Stimulated activated CD4-positive, alpha-beta T cell treated with anti-CD3 and anti-CD28 coated beads, TNF-alpha, amount 100 ng/mL, for 24 hours (primary cell): ENCODE measurements at places on chromosomes 6 and 20.

DNA sequence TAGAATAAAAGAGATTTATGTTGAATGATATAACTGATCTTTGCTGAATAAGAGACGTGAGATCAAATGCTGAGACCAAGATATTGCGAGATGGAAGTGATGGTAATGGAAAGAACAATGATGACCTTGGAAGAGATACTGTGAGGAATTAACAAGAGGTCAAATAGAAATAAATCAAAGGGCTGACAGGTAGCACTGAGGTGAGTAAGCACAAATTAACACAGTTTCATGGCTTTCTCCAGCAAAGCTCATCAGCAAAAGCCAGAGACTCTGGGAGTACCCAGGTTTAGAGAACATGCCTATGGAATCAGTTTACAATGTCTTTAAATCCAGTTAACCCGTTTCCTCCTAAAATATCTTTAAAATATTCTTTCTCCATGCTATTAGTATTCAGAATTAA lies 53.3 kb downstream of the POU3F2 start:
- DNase-seq = no peak

GRCh38 chr20:10513061-10513460 lies 78.0 kb downstream of the SLX4IP start:
- DNase-seq = no peak

- no peak for DNase-seq
Measured at GRCh38 chr6:44867571-44868334, 460.4 kb upstream of the RUNX2 start.

GRCh38 chr6:136548582-136549299 lies 1.5 kb downstream of the MAP7 start:
- DNase-seq = no peak

DNA sequence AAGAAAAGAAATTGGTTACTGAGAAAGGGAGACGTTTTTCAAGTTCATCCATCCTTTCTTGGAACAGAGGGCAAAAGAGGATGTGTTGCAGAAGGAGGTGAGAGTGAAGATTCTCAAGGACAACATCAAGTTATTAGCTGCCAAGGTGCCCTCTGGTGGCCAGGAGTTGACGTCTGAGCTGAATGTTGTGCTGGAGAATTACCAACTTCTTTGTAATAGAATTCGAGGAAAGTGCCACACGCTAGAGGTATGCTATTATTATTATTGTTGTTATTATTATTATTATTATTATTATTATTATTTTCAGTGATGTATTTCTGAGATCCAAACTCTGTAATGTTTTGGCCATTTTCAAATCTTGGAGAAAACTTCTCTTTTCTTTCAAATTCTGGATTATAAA lies 197.0 kb downstream of the UTRN start:
- peak; percentile 72 for DNase-seq

DNA sequence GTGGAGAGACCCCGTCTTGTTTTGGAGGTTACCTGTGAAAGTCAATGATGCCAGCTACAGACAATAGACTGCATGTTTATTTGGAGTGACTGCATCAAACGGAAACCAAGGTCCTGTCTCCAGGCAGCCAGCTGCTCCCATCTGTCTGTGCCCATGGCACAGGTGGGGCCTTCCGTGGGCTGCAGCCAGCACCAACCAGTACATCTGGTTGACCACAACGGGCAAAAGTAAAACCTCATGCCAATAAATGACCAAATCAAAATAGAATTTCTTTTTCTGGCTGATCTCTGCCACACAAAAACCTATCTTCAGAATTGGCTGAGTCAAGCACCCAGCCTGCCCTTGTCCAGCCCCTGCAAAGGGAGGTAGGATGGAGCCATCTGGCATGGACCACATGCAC lies 33.5 kb downstream of the DLL1 start:
- DNase-seq = no peak

DNA sequence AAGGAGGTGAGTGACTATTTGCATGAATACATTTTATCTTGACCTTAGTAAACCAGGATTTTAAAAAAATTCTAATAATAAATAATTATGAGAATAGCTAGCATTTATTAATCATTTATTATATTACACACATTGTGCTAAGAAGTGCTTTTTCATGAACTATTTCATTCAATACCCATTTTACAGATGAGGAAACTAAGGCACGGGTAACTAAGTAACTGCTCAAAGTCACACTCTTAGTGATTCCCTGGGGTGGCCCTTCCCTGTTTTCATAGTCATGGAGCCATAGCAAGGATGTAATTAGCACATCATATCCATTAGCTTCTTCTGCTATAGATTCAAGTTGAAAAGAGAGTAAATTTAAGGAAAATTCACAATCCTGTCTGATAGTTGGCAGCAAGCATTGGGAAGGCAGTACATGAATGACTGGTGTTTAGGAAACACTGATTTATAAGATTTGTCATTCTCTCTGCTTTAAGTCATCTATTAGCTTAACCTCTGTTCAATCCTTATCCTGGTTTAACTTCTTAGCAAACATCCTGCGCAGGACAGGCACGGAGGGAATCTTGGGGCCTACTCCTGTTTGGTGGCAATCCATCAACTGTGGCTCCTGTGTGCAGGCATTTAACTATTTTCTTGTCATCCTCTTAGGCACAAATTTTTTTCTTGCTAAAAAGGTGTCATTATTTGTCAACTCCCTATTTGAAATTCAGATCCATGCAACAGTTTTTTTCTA lies 68.3 kb downstream of the RIN2 start:
- no peak for DNase-seq

GRCh38 chr6:19368511-19368910 lies 468.7 kb upstream of the ID4 start:
- DNase-seq = no peak

- DNase-seq = no peak
Measured at GRCh38 chr20:41669708-41670263, 51.6 kb upstream of the CHD6 start.

GRCh38 chr6:92715991-92716390 lies 703.4 kb downstream of the EPHA7 start:
- DNase-seq = no peak

GRCh38 chr6:52595000-52595795 lies 18.3 kb upstream of the TRAM2 start:
- no peak for DNase-seq

DNA sequence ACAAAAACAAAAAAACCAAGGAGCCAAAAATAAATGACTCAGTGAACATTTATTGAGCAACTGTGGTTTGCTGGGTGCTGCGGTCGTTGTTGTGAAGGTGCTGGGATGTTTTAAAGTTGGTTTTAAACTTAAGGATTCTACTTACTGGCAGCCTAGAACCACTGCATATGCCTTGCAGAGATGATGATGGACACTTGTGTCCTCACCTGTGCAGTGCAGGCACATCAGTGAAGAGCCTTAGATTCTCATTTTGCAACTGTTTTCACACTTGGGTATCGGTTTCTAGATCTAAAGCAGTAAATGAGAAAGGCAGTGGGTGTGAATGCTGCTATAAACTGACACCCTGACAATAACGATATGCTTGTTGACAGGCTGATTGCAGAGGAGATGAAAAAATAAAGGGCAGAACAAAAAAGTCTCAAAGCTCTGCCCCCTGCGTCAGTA lies 68.8 kb downstream of the UTRN start:
- no peak for DNase-seq

DNA sequence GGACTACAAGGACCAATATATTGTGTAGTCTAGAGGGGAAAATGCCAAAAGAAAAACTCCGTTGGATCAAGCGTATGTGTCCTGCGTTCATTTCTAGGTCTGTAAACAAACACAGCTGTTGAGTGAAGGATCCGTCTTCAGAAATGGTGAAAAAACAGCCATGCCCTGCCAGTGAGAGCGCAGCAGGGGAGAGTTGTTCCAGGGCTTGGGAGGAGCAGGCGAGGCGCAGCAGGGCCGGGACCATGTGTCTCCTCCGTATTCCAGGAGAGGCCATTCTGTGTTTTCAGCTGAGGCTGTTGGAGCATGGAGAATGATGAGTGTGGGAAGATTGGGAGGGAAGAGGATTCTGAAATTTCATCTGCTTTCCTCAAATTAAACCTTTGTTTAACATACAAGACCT lies 38.0 kb downstream of the BMP6 start:
- DNase-seq = no peak

- no peak for DNase-seq
Measured at GRCh38 chr6:87920245-87920644, 127.4 kb upstream of the SPACA1 start.

DNA sequence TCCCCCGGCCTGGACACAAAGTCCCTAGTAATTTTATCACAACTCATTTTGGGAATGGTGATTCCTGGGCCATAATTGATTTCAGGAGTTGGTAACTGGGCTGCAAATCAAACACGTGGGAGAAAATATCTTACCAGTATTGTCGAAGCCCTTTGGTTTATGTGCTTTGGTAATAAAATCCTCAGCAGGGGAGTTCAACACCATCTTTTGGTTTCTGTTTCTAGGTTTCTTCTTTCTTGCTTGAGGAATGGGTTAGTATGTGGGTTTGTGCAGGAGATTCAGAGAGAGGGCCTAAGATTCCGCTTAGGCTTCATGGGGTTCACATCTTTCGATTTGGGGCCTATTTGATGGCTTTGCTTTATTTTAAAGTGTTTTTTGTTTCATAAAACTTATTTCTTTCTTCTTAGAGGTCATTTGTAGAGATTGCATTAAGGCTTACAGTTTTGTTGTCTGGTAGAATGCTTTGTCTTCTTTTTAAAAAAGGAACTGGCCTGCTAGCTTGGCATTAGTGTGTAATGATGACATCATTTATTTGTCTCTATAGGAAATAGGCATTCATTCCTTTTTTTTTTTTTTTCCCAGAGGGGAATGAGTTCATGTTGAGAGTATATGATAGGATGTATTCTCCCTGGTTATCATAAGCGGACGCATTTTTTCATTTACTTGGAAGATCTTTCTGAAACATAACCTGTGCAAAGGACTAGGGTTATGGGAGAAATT lies 45.8 kb downstream of the CYP24A1 start:
- DNase-seq = no peak

GRCh38 chr6:143966312-143966711 lies 41.7 kb downstream of the PLAGL1 start:
- no peak for DNase-seq

GRCh38 chr6:66771626-66772025 lies 1064.6 kb upstream of the EYS start:
- DNase-seq = no peak

DNA sequence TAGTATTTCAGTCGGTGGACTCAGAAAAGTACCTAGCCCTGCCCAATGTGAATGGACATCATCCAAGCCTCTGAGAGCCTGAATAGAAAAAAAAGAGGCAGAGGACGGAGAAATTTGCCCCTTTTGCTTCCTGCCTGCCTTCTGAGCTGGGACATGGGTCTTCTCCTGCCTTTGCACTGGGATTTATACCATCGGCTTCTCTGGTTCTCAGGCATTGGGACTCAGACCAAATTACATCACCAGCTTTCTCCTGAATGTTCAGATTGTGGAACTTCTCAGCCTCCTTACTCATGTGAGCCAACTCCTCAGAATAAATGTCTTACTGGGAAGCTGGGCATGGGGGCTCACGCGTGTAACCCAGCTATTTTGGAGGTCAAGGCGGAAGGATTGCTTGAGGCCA lies 19.8 kb downstream of the KCNB1 start:
- no peak for DNase-seq

DNA sequence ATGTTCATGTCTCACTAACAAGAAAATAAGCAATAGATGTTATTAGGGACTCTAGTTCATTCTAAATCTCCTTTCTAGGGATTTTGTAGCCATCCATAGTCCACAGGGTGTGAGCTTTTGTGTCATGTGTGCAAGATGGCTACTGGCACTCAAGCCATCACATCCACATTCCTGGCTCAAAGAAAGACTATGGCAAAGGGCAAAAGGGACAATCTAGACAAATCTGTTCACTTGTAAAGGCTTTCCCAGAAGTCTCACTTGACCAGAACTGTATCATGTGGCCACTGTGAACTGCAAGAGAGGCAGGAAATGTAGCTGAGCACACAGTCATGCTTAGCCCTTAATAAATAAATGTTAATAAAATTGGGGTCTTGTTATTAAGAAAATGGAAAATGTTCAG lies 212.6 kb upstream of the EXOC2 start:
- no peak for DNase-seq

GRCh38 chr6:72620871-72621290 lies 983 bp upstream of the KCNQ5 start:
- DNase-seq = peak; percentile 18

GRCh38 chr6:145704143-145704781 lies 31.1 kb downstream of the EPM2A start:
- DNase-seq = no peak

- DNase-seq = no peak
Measured at GRCh38 chr20:62198931-62199330, 16.1 kb downstream of the MTG2 start.

DNA sequence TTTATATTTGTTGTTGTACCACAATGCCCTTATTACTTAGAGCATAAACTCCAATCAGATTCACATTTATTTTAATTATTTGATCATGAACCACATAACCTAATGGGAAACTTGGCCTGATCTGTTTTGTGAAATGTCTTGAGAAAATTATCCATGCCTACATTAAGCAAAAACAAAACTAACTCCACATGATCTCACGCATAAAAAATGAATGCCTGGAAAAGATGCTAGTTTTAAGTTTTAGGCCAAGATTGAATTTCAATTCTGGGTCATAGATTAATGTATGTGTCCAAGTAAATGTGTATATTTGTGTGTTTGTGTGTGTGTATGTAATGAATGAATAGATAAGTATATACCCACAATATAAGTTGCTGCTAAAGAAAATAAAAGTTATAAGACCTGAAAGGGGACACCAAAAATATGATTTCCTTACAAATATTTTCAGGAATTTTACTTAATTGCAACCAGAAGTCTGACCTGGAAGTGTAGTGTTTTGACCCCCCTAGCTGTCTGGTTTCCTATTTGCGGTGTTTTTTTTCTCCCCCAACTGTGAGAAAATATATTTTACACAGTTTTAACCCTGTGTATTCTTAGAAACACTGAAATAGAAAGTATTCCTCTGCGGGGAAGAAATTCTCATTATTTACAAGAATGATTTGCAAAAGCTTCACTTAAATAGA lies 97.2 kb downstream of the JAG1 start:
- no peak for DNase-seq

DNA sequence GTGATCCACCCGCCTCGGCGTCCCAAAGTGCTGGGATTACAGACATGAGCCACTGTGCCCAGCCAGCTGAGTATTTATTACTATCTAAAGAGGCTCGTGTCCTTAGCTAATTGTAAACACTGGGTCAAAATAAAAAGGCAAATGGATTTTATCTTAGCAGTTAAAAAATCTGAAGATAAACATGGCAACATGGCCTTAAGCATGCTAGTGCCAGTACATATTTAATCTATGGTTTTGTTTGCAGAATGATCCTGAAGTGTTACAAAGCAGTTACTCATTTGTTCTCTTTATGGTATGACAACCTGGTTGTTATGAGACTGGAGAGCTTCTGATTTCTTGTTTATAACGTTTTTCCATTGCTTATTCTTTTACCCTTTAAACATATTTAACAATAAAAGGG lies 3.9 kb upstream of the KIAA0408 start:
- DNase-seq = no peak

DNA sequence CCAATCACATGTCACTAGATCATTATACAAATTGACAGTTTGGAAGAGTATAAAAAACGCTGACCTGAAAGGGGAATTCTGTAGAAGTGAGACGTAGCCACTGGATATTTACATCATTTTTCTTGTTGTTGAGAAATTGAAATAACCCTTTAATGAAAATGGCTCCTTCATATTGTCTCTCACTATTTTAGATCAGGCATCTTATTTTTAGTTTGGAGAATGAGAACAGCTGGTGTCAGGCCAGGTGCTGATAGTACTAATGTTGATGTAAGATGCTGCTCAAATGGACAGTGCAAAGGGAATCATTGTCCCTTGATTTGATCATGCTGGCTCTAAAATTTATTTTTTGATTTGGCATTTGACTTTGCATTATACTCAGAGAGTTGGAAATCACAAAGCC lies 17.4 kb downstream of the NKAIN2 start:
- no peak for DNase-seq
